ENCODE measurements at places on chromosomes 1 and 21. TPM values are rescaled to one million over a fixed set of nuclear protein-coding genes. Genes with fewer than 3 reads are reported as not detected.

- no peak for DNase-seq
- no peak overlapping the region for H3K4me3 ChIP-seq
Observed at GRCh38 chr1:114278430-114278829, 124.8 kb upstream of the SYT6 start.

- no peaks in the 10 kb centered on the region for H3K36me3 ChIP-seq
- no peaks in the 10 kb centered on the region for H3K4me1 ChIP-seq
- no peak for DNase-seq
- no peaks in the 10 kb centered on the region for H3K27me3 ChIP-seq
- H3K4me3 ChIP-seq: no peak overlapping the region
Observed at GRCh38 chr1:240941701-240942370, 329.9 kb upstream of the GREM2 start.

- H3K4me3 ChIP-seq: no peak overlapping the region
- no peaks in the 10 kb centered on the region for H3K36me3 ChIP-seq
- H3K4me1 ChIP-seq: peaks cover 21% of the 10 kb centered on the region
- H3K27me3 ChIP-seq: no peaks in the 10 kb centered on the region
- no peak overlapping the region for H3K27ac ChIP-seq
Observed at GRCh38 chr1:42004322-42004721, 85.6 kb upstream of the HIVEP3 start.

DNA sequence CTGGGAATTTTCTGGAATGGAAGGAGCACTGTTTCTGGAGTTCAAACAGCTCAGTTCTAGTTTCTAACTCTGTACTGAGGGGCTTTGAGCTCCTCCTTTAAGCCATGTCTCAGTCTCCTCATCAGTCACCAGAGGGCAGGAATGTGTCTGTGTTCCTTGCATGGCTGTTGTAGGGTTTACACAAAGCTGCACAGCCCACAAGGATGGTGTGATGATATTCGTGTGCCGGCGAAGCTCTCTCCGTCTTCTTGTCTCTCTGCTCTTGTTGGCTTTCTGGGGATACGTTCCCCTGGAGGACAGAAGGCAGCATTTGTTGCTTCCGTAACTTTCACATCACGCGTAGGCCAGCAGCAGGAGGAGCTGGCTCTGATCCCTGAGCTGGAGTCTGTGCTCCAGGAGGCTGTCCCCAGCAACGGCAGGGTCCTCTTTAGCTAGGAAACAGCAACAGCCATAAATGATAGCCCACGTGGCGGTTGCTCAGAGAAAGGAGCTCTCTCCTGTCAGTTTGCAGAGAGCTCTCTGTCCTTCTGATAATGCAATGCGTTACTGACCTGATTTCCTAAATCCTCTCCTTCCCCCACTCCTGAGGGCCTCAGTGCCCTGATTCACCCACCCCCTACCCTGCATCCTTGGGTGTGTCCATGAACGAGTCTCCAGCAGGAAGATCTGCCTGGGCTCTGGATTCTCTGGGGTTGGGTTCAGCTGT, 189.2 kb upstream of the VAMP3 start:
- no peak overlapping the region for H3K27ac ChIP-seq
- no peaks in the 10 kb centered on the region for H3K36me3 ChIP-seq
- H3K27me3 ChIP-seq: no peaks in the 10 kb centered on the region

DNA sequence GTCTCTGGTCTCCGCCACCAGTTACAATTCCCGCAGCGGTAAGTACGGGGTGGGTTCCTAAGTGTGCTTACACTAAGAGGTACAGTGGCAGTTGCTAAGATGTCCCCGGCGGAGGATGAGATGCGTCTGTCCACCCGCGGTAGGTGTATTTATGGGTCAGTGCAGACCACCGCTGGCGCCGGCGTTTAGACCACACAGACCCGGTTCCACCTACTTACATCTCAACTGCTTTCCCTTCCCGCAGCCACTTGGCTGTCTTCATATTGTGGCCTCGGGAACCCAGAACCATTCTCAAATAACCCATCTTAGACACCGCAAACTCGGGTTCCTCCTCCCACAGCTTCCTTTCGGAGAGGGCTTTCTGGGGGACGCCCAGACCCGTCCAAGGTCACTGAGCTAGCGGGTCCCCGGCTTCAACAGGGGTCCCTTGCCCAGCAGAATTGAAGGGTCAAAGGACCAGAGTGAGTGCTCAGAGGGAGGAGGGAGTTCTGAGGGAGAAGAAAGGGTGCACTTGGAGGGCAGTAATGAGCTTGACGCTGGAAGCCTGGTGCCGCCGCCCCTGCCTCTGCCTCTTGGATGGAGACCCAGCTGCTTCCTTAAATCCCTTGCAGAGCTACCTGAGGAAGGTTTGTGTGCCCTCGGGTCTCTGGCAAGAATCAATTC, 8.6 kb downstream of the NR5A2 start:
- no peak for DNase-seq
- H3K27me3 ChIP-seq: peaks cover 31% of the 10 kb centered on the region
- no peak overlapping the region for H3K4me3 ChIP-seq
- H3K36me3 ChIP-seq: no peaks in the 10 kb centered on the region

DNA sequence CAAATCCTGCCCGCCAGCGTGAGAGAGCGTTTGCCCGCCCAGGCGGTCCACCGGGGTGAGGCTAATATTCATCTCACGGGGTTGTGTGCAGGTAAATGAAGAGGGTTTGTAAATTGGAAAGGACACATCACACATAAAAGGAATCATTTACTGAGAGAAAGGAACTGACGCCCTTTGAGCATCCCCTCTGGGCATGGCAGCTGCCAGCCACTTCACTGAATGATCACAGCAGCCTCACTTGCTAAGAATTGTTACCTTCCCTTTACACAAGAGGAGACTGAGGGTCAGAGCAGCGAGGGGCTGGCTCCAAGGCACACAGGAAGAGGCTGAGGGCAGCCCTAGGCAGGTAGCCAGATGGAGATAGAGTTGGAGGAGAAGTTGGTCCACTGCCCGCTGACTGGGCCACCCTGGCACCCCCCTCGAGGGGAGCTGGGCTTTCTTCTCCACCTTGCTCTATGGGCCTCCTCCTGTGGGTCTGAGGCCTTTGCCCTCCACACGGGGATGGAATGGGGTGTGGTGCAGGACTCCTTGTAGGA, 96.0 kb downstream of the FOXD2 start:
- H3K4me3 ChIP-seq: no peak overlapping the region
- no peak overlapping the region for H3K27ac ChIP-seq
- no peaks in the 10 kb centered on the region for H3K36me3 ChIP-seq
- H3K4me1 ChIP-seq: peaks cover 2% of the 10 kb centered on the region
- H3K27me3 ChIP-seq: peaks cover 40% of the 10 kb centered on the region

AKR7A3 gene
- total RNA-seq: 0.54 TPM

LHX8 gene
- total RNA-seq: not detected

GBP7 gene
- total RNA-seq: 0.20 TPM

RASSF5 gene
- total RNA-seq: 218 TPM

All from activated CD8-positive, alpha-beta T cell treated with anti-CD3 and anti-CD28 coated beads for 36 hours (primary cell).